ENCODE measurements at places on chromosomes 16 and 17.

- no peak for DNase-seq
These were observed 195.2 kb upstream of the CHMP6 start for GRCh38 chr17:80796430-80796861.

DNA sequence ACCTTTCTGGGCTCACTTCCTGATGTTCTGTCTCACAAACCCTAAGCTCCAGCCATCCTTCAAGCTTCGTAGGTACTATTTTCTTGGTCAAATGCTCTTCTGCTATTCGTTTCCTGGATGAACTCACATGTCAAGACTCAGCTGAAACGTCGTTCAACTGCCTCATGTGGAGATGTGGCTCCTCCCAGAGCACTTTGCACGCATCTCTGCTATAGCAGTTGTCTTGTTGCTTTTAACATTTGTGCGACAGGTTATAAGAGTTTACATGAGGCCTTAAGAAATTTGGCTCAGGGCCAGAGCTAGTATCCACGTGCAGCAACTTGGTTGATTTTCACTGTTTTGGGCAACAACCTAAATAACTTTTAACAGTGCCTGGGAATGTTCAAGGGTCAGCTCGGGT lies 2.8 kb upstream of the KRT40 start:
- DNase-seq: no peak

- no peak for DNase-seq
These were observed 18.5 kb upstream of the TMIGD1 start for GRCh38 chr17:30352240-30352814.

GRCh38 chr16:51152691-51153576 lies 1.9 kb upstream of the SALL1 start:
- DNase-seq: no peak

DNA sequence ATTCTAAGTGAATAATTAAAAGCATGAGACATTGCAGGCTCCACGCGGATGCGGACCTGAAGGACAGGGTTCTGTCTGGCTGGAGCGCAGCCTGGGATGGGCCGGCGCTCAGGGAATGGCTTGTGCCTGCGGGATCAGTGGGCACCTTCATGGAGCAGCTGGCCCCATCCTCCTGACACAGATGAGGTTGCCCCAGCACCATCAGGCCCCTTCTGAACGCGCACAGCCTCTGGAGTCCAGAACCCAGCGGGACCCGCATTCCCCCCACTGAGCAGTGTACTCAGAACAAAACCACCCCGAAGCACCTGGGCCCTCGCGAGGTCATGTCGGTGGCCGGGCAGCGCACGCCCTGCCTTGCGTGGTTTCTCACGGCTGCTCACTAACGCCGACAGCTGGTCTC lies 70.5 kb upstream of the CHMP6 start:
- no peak for DNase-seq

DNA sequence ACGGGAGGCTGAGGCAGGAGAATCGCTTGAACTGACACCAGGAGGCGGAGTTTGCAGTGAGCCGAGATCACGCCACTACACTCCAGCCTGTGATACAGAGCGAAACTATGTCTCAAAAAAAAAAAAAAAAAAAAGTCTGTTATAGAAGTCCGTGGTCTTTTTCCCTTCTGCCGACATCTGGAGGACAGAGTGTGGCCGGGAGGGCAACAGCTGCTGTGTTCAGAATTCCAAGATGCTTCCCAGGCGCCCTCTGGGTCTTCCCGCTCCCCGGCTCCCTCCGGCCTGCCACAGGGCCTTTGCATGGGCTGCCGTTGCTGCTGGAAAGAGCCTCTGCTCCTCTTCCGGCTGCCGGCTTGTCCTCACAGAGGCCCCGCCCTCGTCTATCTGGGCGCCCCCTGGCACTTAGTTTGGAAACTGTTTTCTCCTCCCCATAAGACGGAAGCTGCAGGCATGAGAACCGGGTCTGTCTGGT lies 2.4 kb upstream of the CACNA1H start:
- DNase-seq: no peak

GRCh38 chr17:77436058-77436442 lies 295.3 kb downstream of the SEC14L1 start:
- no peak for DNase-seq

GRCh38 chr17:29124925-29125273 lies 55.3 kb downstream of the MYO18A start:
- no peak for DNase-seq

- no peak for DNase-seq
These were observed 25.2 kb upstream of the HEATR6 start for GRCh38 chr17:60103957-60104356.

- DNase-seq: peak; percentile 22
These were observed 1.4 kb downstream of the EIF5A start for GRCh38 chr17:7308625-7309433.

All from nucleus accumbens (tissue), 56 donors.